GM12891 (cell line): ENCODE measurements at places on chromosomes 1 and 21.

DNA sequence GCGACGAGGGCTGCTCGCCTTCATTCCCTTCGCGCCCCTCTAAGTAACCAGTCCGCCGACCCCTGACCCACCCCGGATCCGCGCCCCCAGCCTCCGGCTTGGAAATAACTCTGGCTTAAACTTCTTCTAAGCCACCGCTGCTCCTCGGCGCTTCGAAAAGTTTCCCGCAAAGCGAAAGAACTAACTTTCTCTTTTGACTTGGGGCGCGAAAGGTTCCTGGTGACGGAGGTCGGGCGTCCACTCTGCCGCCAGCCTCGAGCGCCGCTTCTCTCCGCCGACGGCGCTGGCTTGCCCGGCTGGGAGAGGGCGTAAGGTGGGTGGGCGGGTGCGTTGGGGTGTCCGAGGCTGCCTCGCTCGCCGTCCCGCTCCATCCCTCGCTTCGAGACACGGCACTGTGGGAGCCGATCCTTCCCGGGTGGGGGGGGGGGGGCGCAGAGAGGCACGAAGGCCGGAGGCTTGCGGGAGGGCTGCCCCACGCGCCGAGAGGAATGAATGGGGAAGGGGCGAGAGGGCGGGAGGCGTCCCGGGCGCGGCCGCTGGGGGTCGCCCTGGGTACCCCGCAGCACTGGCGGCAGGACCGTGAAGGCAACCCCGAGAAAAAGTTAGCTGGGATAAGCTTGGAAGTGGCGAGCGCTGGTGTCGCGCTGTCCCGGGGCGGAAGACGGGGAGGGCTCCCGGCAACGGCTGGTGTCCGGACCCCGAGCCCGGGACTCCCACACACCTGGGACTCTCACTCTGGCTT, 569 bp downstream of the ATF3 start:
- DNase-seq: peak; percentile 53

- no peak for DNase-seq
Observed at GRCh38 chr21:44773291-44773932, 28.2 kb downstream of the UBE2G2 start.

GRCh38 chr1:239951511-239952140, 140.1 kb upstream of the FMN2 start:
- DNase-seq: peak; percentile 18

GRCh38 chr1:62407398-62408009, 29.3 kb upstream of the USP1 start:
- DNase-seq: no peak

- DNase-seq: no peak
Observed at GRCh38 chr1:55812281-55812680, 597.1 kb upstream of the USP24 start.

GRCh38 chr1:19169642-19170041, 40.4 kb downstream of the UBR4 start:
- DNase-seq: peak; percentile 13

DNA sequence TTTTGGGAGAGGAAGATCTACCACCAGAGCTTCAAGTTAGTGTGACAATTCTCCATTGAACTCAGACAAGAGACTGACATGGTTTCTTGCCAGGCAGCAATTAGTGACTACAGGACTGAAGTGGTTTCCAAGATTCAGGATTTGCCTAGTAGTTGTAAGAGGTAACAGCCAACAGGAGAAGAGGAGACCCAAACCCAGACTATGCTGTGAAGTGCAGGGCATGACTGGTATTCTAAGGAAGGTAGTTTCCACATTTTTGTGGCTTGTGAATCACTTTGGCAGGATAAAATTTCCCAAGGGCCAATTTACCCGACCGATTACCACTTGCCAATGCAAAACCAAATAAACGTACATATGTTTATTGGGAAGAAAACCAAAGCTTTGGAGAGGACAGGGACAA, 14.7 kb upstream of the RAP1A start:
- no peak for DNase-seq

GRCh38 chr21:32330784-32331311, 32.2 kb downstream of the MRAP start:
- DNase-seq: no peak

GRCh38 chr1:66778266-66778665, 22.8 kb downstream of the INSL5 start:
- DNase-seq: no peak

GRCh38 chr1:103110701-103111100, 2.4 kb upstream of the COL11A1 start:
- DNase-seq: no peak

DNA sequence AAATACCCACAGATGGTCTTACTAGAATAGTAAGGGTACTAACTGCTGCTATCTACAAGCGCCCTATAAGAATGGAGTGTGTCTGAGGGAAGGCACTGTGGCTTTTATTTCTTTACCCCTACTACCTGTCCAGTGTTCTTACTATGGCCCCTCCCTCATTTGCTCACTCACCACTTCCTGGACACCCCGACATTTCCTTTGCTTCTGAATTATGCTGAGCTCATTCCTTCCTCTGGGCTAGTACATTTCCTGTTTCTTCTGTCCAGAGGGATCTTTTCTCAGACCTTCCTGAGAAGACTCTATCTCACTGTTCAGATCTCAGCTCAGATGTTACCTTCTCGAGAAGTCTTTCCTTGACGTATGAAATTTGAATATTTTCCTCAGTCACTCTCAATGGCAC, 192.1 kb upstream of the DAB1 start:
- DNase-seq: no peak

DNA sequence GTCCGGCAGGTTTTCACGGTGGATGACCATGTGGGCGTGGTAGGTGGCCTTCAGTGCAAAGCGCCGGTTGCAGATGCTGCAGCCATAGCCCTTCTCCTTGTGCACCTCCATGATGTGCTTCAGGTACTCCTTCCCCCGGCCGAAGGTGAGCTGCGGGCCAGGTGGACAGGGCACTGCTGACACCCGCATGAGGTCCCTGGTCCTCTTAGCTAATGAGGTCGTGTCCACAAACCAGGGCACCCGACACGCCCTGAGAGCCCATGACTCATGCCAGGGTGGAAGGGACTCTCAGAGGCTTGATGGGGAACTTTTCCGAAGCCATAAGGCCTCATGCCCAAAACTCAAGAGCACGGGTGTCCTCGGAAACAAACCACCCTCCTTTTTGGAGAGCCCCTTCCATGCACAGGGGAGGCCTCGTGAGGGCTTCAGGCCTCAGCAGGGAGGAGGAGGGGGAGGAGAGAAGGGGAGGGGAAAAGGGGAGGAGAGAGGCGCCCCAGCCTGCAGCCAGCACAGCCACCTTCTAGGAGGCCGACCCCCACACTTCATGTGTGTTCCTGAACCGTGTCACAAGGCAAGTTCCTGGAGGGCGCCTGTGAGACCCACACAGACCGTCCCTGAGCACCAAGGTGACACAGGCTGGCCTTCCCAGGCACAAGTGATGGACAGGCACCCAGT, 54.4 kb upstream of the RIPK4 start:
- DNase-seq: no peak

GRCh38 chr21:42746240-42746592, 92.8 kb downstream of the PDE9A start:
- DNase-seq: no peak

DNA sequence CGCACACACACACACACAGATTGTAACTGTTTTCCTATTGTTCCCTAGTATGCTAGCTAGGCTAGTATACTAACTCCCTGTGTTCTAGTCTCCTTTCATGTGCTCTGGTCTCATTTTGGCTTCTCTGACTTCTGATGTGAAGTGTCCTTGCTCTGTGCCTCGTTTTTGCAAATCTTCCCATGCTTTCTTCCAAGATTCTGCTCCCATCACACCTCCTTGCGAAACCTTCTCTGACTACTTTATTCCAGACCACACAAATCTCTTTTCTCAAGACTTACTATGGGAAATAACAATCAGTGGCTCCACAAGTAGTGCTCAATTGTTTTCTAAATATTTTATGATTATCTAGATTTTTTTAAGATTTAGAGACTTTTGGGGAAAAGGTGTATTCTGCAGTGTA, 10.3 kb downstream of the PRRX1 start:
- DNase-seq: no peak

DNA sequence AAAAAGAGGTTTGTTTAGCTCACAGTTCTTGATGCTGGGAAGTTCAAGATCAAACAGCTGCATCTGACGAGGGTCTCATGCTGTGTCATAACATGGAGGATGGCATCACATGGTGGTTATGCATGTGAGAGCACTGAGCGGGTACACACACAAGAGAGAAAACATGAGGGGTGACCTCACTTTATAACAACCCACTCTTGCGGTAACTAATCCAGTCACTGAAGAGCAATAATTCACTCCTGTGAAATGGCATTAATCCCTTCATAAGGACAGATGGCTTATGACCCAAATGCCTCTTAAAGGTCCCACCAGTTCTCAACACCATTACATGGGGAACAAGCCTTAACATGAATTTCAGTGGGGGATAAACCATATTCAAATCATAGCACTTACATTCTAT, 23.2 kb upstream of the CHIT1 start:
- DNase-seq: no peak

GRCh38 chr1:229203030-229203751, 67.7 kb upstream of the RAB4A start:
- DNase-seq: no peak

DNA sequence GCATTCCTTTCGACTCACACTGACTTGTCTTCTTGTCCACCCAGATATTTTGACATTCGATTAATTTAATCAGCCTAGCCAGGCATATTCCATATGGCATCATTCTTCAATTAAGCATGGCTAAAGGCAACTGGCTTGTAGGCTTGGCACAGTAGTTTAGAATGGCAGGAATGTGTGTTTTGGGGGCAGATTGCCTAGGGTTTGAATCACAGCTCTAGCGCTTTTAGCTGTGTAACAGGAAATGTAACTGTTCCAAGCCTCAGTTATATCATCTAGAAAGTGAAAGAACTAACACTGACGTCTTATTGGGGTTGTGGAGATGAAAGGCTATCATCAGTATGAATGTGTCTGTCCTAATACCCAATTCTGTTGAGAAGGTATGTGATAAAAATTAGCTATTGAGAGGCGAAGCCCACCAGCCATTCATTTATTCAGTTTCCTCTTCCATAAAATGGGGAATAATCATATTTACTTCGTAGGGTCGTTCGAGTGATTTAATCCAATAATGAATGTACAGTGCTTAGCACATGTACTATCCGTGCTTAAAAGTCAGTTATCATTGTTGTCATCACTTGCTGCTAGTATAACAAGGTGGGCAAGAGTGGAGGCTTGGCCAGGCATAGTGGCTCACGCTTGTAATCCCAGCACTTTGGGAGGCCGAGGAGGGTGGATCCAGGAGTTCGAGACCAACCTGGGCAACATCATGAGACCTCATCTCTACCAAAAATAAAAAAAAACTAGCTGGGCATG, 41.6 kb upstream of the GRHL3 start:
- no peak for DNase-seq

DNA sequence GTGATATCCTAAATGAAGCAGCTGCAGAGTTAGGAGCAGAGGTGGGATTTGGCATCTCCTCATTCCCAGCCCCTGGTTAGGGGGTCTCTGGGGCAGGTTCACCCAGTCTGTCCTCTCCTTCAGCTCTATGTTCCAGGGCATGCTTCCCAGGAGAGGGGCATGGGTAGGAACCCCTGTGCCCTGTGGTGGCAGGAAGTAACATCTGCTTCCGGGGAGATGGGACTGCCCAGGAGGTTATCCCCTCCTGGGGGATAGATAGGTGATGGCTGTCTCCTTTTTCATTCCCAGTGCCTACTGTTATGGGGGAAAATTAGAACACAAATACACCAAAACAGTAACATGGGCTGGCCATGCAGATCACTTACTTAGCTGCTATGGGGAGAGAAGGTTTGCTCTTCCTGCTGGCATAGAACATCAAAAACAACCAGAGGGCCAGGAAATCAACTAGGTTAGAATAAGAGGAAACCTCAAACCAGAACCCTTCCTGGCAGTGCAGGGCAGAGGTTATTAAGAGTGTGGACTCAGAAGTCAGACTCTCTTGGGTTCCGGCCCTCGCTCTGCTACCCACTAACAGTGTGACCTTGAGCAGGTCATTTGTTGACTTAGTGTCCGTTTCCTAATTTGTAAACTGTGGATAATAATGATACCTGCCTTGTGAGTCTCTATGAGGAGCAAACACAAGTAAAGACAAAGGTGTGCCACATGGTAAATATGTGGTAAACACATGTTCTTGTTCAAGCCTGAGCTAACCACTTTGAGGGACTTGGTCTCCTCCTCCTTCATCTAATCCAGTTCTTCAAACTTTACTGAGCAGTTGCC, 157.8 kb upstream of the JUN start:
- DNase-seq: no peak

DNA sequence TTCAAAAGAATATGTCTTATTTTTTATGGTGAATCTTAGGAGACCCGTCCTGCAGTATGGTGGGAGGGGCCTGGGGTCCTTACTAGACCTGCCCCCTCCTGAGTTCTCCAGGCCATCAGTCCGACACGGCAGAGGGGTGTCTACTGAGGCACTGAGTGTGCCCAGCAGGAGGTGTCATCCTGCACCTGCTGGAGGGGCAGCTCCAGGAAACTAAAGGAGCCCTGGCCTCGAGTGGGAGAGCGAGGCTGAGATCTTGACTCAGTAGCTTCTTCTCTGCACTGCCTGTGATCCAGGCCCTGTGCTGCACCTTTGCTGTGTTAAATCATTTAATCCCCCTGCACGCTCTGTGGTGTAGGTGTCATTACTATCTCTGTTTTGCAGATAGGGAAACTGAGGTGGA, 587.7 kb downstream of the PTPRU start:
- no peak for DNase-seq

- DNase-seq: no peak
Observed at GRCh38 chr1:158924677-158925076, 6.7 kb upstream of the PYHIN1 start.

DNA sequence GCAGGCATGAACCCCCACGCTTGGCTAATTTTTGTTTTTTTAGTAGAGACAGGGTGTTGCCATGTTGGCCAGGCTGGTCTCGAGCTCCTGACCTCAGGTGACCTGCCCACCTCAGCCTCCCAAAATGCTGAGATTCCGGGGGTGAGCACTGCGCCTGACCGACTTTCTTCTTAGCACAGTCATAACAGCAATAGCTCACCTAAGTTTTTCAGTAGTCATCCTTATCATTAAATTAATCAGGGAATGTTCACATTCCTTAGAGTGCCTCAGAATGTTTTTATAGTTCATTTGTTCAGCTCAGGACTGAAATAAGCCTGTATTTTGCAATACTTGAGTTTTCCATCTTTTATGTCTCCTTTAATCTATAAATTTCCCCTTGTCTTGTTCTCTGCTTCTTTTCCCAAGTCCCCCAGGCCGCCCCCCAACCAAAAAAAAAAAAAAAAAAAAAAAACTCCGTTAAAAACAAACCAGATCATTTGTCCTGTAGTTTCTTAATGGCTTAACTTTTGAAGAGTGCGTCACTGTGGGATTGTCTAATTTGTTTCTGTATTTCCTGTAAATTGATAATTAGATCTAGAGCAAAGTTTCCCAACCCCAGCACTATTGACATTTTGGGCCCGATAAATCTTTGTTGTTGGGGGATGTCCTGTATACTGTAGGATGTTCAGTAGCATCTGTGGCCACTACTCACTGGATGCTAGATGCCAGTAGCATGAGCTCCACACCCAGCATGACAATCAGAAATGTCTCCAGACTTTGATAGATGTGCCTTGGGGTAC, 120.7 kb downstream of the ITSN1 start:
- no peak for DNase-seq
